ENCODE measurements at places on chromosomes 2 and 18.

- DNase-seq: peak; percentile 19
Observed at GRCh38 chr18:46623541-46623940, 33.5 kb downstream of the LOXHD1 start.

- no peak for DNase-seq
Observed at GRCh38 chr18:27956001-27956640, 220.8 kb downstream of the CDH2 start.

DNA sequence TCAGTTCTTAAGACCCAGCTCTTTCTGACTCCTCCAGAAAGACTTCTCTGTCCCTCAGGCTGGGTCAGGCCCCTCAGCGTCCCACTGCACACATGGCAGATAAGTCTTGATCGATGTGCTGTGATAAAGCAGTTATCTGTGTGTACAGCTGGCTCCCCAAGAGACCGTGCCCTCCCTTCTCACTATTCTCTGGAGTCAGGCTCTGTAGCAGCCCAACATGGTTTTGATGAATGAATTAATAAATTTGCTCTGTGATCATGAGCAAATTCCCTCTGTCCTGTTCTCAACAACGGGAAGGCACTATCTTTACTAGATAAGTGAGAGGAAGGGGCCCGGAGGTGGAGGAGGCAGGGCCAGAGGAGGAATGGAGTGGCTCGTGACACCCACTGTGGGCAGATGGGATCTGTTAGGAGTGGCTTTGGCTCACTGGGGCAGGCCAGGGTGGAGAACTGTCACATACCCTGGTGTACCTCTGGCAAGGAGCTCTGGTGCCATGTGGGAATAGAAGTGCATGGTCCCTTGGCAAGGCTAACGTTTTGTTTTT is 48.3 kb downstream of the ZFP36L2 start:
- no peak for DNase-seq

DNA sequence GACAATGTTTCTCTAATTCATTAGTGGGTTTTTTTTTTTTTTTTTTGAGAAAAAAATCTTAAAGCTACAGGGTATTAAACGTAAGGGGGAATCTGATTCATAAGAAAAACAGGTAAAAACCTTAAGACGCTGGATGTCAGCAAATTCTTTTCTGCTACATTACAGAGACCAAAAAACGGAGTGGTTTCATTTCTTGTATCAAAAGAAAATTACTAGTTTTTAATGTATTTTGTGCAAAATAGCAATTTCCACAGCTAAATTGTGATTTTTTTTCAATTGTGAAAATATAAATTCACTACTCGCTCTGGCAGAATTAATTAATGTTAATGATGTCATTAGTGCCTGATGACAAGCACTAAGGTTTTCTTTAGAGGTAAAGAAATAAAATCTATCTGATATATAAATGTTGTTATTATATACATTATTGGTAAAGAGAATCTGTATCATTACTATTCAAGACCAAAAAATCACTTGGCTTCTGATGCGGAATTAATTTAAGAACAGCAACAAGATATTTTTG is 9.9 kb downstream of the OTX1 start:
- no peak for DNase-seq

Measured in CD8-positive, alpha-beta memory T cell (primary cell).